Left cardiac atrium (tissue), 4 donors: ENCODE measurements at places on chromosomes 2 and 18. TPM values are rescaled to one million over a fixed set of nuclear protein-coding genes. Genes with fewer than 3 reads are reported as not detected.

The NDC80 gene
- 1.2 TPM for total RNA-seq

- no peak for DNase-seq
Measured at GRCh38 chr2:138475277-138475776, 26.2 kb upstream of the SPOPL start.

The NCKAP5 gene
- 6.2 TPM for total RNA-seq

The CNTNAP5 gene
- total RNA-seq, result not detected

- no peak for DNase-seq
Measured at GRCh38 chr18:35443434-35443833, 54.3 kb downstream of the INO80C start.

DNA sequence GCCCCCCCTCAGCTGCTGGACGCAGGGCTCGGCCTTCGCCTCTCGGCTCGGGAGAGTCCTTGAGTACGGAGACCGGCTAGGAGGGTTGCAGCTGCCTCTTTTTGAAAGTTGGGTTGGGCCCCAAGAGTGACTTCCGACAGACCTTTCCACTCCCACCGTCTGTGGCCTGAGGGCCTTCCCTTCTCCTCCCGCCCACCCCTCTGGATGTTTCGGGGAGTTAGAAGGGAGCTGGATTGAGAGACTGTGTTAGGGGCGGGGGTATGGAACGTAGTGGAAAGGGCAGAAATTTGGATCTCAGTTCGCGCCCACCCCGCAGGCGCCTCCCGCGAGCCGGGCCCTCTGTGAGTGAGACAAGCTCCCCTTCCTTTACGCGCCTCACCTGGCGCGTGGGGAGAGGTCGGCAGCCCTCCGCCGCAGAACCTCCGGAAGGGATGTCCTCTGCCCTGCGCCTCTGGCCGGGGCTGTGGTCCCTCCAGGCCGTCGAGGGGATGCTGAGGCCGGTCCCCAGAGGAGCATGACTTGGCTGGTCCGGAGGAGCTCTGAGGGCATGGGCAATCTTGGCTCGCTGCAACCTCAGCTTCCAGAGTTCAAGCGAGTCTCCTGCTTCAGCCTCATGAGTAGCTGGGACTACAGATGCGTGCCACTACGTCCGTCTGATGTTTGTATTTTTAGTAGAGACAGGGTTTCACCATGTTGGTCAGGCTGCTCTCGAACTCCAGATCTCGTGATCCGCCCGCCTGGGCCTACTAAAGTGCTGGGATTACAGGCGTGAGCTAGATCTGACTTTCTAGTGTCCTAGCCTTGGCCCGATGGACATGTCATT lies 15.9 kb downstream of the C2orf74 start:
- DNase-seq, result peak; percentile 33

DNA sequence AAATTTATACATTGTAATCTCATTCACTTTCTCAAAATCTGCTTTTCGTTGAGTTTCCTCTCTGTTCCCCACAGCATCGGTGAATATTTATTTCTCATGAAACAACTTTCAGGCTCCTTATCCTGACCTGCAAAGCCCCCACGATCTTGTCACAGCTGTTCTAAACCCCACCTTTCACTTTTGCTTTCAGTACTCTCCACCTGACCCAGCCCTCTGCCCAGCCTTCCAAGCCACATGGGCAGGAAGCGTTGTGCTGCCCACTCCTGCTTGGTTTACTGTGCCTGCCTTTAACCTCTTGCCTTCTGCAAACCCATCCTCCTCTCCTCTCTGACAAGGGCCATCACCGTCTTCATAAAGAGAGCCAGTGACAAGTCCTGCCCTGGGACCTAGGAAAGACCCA lies 262.5 kb downstream of the GALR1 start:
- DNase-seq, result no peak

DNA sequence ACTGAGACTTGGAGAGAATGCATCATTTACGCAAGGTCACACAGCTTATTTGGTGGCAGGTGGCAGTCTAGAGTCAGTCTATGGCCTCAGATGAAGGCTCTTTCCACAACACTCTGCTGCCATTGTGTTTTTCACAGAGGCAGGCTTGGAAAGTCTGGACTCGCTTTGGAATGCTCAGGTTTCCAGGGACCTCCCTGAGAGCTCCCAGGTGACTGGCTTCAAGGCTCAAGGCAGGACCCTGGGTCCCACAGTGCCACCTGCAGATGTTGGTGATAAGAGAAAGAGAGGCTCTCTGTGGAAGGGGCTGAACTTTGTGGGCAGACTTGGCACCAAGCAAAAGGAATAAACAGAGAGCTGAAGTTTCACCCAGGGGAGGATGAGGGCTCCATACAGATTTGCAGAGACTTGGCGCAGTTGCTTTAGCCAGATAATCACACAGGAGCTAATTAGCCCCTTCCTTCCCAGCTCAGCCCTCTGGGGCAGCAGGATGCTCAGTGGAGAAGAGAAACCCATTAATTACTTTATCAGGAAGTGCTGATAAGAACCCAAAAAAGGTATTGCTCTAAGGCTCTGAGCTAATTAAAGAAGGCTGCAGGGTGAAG lies 103.5 kb downstream of the LBH start:
- DNase-seq, result no peak

GRCh38 chr2:164903951-164904350 lies 51.4 kb downstream of the SLC38A11 start:
- no peak for DNase-seq

DNA sequence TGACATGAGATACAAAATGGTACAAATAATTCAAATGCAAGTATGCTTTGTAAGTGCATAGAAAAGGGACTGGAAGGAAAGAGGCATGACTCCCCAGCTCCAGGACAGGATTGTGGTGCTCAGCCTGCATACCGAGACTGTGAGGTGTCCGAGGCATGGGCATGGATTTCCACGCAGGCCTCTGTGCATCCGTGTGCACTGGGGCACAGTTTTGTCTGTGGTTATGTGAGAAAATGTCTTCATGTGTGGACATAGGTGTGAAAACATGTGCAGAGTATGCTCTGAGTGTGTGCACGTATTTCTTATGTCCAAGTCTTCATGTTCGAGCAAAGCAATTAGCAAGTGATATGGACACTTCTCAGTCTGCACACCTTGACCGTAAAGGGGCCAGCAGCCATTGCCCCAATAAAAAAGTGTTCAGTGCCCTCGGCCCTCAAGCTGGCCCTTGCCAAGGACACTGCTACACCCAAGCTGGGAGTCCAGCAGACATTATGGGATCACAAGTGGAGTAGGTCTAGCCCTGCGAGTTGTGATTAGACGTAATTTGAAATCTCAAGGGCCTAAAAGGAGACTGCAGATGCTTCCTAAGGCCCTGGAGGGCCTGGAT lies 120.7 kb downstream of the CYP26B1 start:
- no peak for DNase-seq

The TEKT4 gene
- total RNA-seq, result 0.15 TPM

The ASB18 gene
- 1.9 TPM for total RNA-seq

- peak; percentile 66 for DNase-seq
Measured at GRCh38 chr18:9971313-9971920, 57.6 kb downstream of the VAPA start.

The ACMSD gene
- total RNA-seq, result not detected

DNA sequence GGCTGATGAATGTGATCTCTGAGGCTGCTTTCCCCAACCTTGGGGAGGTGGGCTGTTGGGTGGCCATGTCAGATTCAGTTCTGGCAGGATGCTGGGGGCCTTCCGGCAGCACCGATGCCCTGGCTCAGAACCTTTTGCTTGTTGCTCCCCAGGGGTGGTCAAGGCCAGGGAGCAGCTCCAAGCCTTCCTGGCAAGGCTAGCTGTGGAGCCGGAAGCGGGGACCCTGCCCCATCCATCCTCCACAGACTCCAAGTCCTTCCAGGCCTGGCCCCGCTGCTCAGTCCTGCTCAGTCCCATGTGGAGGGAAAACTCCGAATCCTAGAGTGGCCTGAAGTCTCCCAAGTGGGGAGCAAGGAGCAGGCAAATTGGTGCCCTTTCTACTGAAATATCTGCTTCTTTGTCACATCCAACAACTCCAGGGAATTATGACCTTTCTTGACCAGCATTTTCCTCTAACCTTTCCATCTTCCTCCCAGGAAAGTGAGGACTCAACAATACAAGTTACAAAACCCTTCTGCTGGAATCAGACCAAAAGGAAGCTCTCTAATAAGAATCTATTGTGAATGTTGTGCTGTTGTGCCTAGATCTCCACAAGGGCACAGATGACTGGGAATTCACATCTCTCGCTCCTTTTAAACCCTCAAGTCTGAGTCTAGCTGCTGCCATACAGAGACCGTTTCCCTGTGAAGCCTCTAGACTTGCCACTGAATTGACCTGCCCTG lies 134.0 kb downstream of the MCFD2 start:
- DNase-seq, result no peak

- no peak for DNase-seq
Measured at GRCh38 chr2:222903234-222904220, 42.7 kb downstream of the ACSL3 start.

- no peak for DNase-seq
Measured at GRCh38 chr2:149872041-149872440, 284.5 kb upstream of the MMADHC start.

DNA sequence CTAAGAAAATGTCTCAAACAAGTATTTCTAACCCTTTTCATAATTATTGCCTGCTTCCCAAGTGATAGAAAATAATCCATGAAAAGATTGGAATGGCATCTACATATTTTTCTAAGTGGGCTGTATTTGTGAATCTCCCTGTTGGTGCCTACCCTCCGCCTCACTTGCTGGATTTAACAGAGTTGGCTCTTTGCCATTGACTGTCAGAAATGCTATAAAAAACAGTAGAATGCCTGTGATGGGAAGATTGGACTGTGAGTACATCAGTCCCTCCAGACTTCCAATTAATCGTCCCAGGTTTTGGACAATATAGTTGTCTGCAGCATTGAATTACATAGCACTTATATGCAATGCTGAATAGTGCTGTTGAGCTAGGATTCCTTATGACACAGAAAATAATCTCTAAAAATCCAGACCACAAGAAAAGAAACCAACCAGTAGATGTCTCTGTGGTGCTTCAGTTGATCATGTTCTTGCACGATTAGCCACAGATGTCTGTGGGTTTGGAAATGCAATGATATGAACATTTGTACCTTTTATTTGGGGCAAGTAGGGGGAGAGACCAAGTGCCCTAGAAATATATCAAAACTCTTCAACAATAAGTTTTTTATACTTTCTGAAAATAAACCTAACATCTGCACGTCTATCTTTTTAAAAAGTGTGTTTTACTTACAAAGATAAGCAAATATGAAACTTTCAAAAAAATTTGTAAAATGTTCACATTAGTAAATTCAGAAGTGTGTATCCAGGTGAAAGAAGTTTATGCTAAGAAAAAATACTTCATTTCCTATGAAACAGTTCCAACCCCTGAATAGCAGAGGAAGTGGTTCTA lies 88.5 kb downstream of the DYNAP start:
- DNase-seq, result no peak

GRCh38 chr2:47420214-47420613 lies 17.3 kb downstream of the MSH2 start:
- no peak for DNase-seq

The NPPC gene
- total RNA-seq, result 7.2 TPM

DNA sequence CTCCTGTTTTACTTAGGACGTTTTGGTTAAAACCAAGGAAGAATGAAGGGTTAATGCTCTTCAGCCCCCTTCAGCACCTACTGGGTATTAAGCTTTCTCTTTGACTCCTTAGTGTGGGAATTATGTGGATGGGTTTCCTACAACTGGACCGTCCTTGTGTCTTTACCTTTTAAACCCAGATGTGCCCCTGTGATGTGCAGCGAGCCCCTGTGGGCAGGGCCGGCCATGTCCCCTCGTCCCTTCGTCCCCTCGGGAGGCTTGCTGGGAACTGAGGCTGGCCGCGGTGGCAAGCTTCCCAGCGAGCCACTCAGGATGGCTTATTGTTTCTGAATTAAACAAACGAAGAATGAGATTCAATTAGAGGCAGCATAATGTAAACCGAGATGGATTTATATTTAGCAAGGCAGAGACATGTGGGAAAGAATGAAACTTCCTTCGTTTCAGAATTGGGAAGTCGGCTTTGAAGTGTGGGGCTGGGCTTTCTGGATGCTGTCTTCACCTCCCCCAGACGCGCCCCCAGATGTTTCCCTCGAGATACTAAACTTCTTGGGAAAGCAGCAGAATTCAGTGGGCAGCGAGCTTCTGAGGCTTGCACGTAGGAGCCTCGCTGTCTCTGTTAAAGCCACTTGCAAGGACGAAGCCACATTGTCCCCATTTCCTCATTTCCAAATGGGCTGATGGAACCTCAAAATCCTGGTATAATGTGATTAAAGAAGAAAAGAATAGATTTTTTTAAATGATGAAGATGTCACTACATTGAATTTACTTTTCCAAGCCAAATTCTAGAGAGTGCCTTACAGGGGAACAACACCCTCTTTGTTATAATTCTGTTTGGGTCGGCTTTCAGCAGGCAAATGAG lies 146.0 kb downstream of the VAPA start:
- peak; percentile 35 for DNase-seq

The TTC39C gene
- total RNA-seq, result 8.9 TPM

GRCh38 chr2:185279999-185280398 lies 458.6 kb upstream of the FSIP2 start:
- DNase-seq, result no peak

GRCh38 chr2:239589270-239589825 lies 188.5 kb upstream of the HDAC4 start:
- DNase-seq, result peak; percentile 17

DNA sequence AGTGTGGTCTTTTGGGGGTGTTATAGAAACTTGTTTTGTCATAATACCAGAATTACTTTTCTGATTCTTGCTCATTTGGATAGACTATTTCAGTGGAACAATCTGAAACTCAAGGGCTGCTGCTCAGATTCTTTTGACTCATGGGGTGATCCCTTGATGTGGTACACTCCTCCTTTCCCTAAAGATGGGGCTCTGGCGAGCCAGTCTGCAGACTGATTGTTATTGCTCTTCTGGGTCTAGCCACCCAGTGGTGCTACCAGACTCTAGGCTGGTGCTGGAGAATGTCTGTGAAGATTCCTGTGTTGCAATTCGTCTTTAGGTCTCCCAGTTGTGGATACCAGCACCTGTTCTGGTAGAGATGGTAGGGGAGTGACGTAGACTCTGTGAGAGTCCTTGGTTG lies 4.2 kb upstream of the MARS2 start:
- DNase-seq, result no peak

DNA sequence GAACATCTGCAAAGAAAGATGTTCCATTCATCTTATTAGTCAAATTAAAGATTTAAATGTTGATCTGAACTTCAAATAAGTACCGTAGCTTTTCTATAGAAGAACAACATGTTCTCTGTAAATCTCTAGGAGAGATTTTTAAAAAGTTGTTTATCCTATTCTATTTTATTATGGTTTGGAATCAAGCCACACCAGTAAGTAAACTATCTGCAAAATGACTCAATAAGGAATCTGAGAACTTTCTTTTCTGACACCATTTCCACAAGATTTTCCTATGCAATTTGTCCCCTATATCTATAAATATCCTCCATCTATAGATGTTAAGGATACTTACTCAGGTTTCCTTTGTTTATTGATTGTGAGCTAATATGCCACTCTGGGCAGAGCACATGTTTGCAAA lies 736.6 kb downstream of the CBLN2 start:
- no peak for DNase-seq

- peak; percentile 27 for DNase-seq
Measured at GRCh38 chr2:66445076-66445924, 10.4 kb downstream of the MEIS1 start.

The TMEM169 gene
- total RNA-seq, result 0.27 TPM

The FAM124B gene
- total RNA-seq, result 1.3 TPM

- DNase-seq, result no peak
Measured at GRCh38 chr2:143524559-143525401, 395.6 kb downstream of the ARHGAP15 start.

- no peak for DNase-seq
Measured at GRCh38 chr18:59047321-59048047, 92.2 kb upstream of the SEC11C start.
